Cardiac muscle cell (in vitro differentiated cells and primary cell): ENCODE measurements at places on chromosomes 6 and 20. TPM values are rescaled to one million over a fixed set of nuclear protein-coding genes. Genes with fewer than 3 reads are reported as not detected.

Gene AK9
- total RNA-seq, result 9.7 and 18.6 TPM in 2 replicates

Gene PTCHD4
- total RNA-seq, result 2.8 and 3.2 TPM in 2 replicates

- no peak for DNase-seq
- no peak overlapping the region for H3K4me3 ChIP-seq
- H3K27ac ChIP-seq, result no peak overlapping the region
- no peaks in the 10 kb centered on the region for H3K36me3 ChIP-seq
- no peaks in the 10 kb centered on the region for H3K27me3 ChIP-seq
- no peaks in the 10 kb centered on the region for H3K4me1 ChIP-seq
Observed at GRCh38 chr6:73631849-73632248, 21.9 kb downstream of the SLC17A5 start.

- no peaks in the 10 kb centered on the region for H3K36me3 ChIP-seq
- no peak for DNase-seq
- H3K27me3 ChIP-seq, result no peaks in the 10 kb centered on the region
- peaks cover 20% of the 10 kb centered on the region for H3K4me1 ChIP-seq
- H3K27ac ChIP-seq, result no peak overlapping the region
- H3K4me3 ChIP-seq, result no peak overlapping the region
Observed at GRCh38 chr20:19812056-19812455, 54.0 kb downstream of the RIN2 start.

DNA sequence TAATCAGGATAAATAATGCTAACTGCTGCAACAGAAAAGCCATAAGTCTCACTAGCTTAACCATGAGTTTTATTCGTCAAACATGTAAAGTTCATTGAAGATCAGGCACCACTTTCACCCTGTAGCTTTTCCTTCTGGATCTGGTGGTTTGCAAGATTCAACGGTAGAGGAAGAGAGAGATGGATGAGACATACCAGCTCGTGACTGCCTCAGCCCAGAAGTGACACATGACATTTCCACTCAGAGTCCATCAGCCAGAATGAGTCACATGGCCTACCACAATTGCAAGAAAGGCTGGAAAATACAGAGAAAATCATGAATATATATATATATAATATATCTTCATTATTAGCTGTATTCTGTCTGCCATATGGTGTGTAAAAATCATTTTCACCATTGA is 29.0 kb downstream of the SPTLC3 start:
- no peak overlapping the region for H3K27ac ChIP-seq
- no peaks in the 10 kb centered on the region for H3K36me3 ChIP-seq
- no peaks in the 10 kb centered on the region for H3K27me3 ChIP-seq
- H3K4me3 ChIP-seq, result no peak overlapping the region
- no peak for DNase-seq

- no peaks in the 10 kb centered on the region for H3K36me3 ChIP-seq
- peaks cover 15% of the 10 kb centered on the region for H3K4me1 ChIP-seq
- no peak overlapping the region for H3K4me3 ChIP-seq
- H3K27me3 ChIP-seq, result no peaks in the 10 kb centered on the region
Observed at GRCh38 chr6:36432151-36432671, 10.4 kb downstream of the PXT1 start.

DNA sequence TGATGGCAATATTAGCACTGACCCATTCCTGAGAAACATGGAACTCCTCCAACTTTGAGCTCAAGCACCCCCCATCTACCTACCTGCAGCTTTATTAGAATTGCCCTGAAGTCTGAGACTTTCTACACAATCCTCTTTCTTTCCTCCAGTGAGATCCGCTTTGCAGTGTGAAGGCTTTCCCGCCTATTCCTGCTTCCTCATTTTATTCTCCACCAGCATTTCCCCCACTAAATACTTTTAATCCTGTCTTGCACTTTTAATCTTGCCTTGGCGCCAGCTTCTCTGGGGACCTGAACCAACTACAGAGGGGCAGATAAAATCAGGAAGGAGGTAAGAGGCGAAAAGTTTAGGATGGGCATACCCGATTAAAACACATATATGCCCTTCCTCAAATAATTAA is 178.1 kb upstream of the PRDM1 start:
- H3K4me3 ChIP-seq, result no peak overlapping the region
- no peaks in the 10 kb centered on the region for H3K27me3 ChIP-seq
- H3K36me3 ChIP-seq, result no peaks in the 10 kb centered on the region
- DNase-seq, result no peak
- H3K4me1 ChIP-seq, result no peaks in the 10 kb centered on the region
- no peak overlapping the region for H3K27ac ChIP-seq

DNA sequence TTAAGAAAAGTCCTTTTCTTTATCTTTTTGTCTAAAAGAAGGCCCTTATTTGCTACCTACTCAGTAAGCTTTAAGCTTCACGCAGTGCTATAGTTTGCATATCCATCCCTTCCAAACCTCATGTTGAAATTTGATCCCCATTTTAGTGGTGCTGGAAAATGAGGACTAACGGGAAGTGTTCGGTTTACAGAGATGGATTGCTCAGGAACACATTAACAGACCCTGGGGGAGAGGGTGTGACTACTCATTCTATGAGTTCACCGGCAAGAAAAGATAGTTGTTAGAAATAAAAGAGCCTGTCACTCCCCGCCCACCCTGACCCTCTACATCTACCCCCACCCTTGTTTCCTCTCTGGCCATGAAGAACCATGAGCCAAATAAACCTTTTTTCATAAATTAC is 546.2 kb downstream of the MEI4 start:
- no peak overlapping the region for H3K27ac ChIP-seq
- no peak for DNase-seq
- no peaks in the 10 kb centered on the region for H3K4me1 ChIP-seq
- no peak overlapping the region for H3K4me3 ChIP-seq
- no peaks in the 10 kb centered on the region for H3K27me3 ChIP-seq
